ENCODE measurements at places on chromosomes 5 and 9. TPM values are rescaled to one million over a fixed set of nuclear protein-coding genes. Genes with fewer than 3 reads are reported as not detected.

The PCDHGB3 gene
- 1.2 TPM for total RNA-seq

GRCh38 chr9:77793849-77794248, 145.7 kb upstream of the GNA14 start:
- H3K27me3 ChIP-seq = no peaks in the 10 kb centered on the region
- H3K36me3 ChIP-seq = no peaks in the 10 kb centered on the region
- no peak overlapping the region for H3K4me3 ChIP-seq
- H3K27ac ChIP-seq = no peak overlapping the region

DNA sequence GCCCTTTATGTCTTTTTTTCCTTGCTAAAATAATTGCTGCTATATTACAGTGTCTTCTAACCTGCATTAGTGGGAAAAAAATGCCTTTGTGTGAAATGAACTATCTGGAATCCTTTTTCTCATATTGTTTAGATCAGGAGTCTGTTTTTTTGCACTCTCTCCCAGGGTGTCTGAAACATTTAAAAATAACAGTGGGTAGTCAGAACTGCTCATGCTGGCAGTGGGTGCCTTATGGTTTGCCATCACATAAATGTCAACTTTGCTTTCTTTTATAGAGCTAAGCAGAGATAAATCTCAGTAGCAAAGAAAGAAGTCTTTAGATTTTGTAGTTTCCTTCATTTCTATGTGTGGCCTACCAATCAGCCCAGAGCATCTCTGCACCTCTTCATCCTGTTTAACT, 347.8 kb upstream of the RGMB start:
- DNase-seq = no peak
- no peaks in the 10 kb centered on the region for H3K36me3 ChIP-seq
- H3K4me3 ChIP-seq = no peak overlapping the region
- H3K27me3 ChIP-seq = no peaks in the 10 kb centered on the region

GRCh38 chr5:140926443-140927227, 536 bp downstream of the PCDHAC1 start:
- peak overlapping the region; percentile 45 for H3K27ac ChIP-seq
- H3K4me3 ChIP-seq = peak overlapping the region; percentile 91
- peak; percentile 82 for DNase-seq

- H3K4me1 ChIP-seq = peaks cover 22% of the 10 kb centered on the region
- H3K27ac ChIP-seq = no peak overlapping the region
- no peaks in the 10 kb centered on the region for H3K36me3 ChIP-seq
- no peak for DNase-seq
- H3K27me3 ChIP-seq = no peaks in the 10 kb centered on the region
These were observed 11.8 kb upstream of the COL5A1 start for GRCh38 chr9:134629586-134630392.

DNA sequence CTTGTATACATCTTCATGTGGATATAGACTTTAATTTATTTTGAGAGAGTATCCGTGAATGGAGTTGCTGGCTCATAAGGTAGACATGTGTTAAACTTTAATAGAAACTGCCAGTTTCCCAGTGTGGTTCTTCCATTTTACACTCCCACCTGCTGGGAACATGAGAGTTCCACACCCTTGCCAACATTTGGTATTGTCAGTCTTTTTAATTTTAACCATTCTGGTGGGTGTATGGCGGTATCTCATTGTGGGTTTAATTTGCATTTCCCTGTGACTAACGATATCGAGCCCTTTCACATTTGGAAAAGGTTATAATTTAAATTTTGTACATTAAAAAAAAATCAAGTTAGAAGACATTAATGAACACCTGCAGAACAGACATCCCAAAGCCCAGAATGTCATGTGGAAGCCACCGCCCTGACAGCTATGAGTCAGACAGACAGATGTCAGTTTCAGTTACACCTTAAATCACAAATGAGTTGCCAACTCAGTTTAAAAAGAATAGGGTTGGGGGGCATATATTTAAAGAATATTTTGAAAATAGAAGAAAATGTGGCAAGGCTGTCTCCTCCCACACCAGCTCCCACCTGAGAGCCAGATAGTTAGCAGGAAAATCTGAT, 36.9 kb downstream of the ANKRD33B start:
- H3K4me1 ChIP-seq = peaks cover 44% of the 10 kb centered on the region
- H3K27ac ChIP-seq = peak overlapping the region; percentile 80
- DNase-seq = peak; percentile 78

GRCh38 chr5:26669523-26669922, 368.9 kb downstream of the CDH9 start:
- H3K27me3 ChIP-seq = no peaks in the 10 kb centered on the region
- H3K27ac ChIP-seq = no peak overlapping the region
- no peak for DNase-seq
- H3K4me3 ChIP-seq = no peak overlapping the region
- no peaks in the 10 kb centered on the region for H3K4me1 ChIP-seq
- no peaks in the 10 kb centered on the region for H3K36me3 ChIP-seq

GRCh38 chr5:6448622-6449464, at the start of gene UBE2QL1:
TSS of gene UBE2QL1 (plus strand) at chr5:6448859. CDS start at chr5:6448894, 35 bp downstream.
- no peaks in the 10 kb centered on the region for H3K36me3 ChIP-seq
- H3K4me3 ChIP-seq = peak within 1 kb of the TSS; percentile 72
- peak; percentile 66 for DNase-seq
- H3K27ac ChIP-seq = no peak within 1 kb of the TSS
- peaks cover 20% of the 10 kb centered on the region for H3K4me1 ChIP-seq

The GFI1B gene
- total RNA-seq = not detected

- H3K4me3 ChIP-seq = no peak overlapping the region
- no peak for DNase-seq
- H3K27me3 ChIP-seq = peaks cover 19% of the 10 kb centered on the region
- H3K36me3 ChIP-seq = no peaks in the 10 kb centered on the region
- no peaks in the 10 kb centered on the region for H3K4me1 ChIP-seq
- no peak overlapping the region for H3K27ac ChIP-seq
These were observed 76.1 kb downstream of the ADAMTS2 start for GRCh38 chr5:179268966-179269693.

DNA sequence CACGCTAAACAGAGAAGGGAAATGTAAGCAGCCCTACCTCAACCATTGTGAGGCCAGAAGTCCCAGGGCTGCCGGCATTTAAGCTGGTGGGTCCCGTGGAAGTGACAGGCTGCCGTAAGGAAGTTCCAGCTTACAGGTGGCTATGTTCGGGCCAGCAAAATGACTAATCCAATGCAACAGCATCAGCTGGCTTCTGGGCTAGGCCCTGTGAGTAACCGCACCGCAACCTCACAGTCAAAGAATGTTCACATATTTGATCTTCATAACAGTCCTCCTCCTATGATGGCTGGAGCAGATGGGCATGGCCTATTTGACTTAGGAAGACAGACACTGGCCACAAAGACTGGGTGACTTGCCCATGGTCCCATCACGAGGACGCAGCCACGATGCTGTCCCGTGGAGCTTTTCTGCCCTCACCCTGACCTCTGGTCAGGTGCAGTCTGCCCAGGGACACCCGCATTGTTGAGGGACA, 88.2 kb downstream of the LIFR start:
- H3K4me1 ChIP-seq = peaks cover 46% of the 10 kb centered on the region
- peak overlapping the region; percentile 43 for H3K27ac ChIP-seq
- no peaks in the 10 kb centered on the region for H3K36me3 ChIP-seq
- H3K4me3 ChIP-seq = peak overlapping the region; percentile 23
- peak; percentile 98 for DNase-seq

GRCh38 chr5:34015120-34015822, 7.4 kb upstream of the AMACR start:
- H3K36me3 ChIP-seq = no peaks in the 10 kb centered on the region
- H3K4me3 ChIP-seq = no peak overlapping the region
- no peaks in the 10 kb centered on the region for H3K27me3 ChIP-seq
- no peaks in the 10 kb centered on the region for H3K4me1 ChIP-seq
- no peak for DNase-seq

The CTNND2 gene
- 1.8 TPM for total RNA-seq

DNA sequence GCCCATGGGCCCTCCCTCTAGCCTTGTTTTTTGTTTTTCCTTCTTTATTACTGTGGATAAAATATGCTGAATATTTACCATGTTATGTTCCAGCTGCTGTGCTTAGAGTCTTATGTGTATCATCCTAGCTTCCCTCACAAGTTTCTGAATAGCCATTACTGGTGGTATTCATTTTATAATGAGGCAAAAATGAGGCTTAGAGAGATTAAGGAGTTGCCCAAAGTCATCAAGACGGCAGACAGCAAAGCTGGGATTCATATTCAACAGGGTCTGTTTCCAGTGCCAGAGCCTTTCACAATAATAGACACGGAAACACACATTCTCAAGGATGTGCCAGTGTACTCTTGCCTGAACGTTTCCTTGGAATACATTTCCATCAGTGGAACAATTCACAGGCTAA, 258.1 kb downstream of the CTNND2 start:
- H3K4me1 ChIP-seq = no peaks in the 10 kb centered on the region
- H3K36me3 ChIP-seq = no peaks in the 10 kb centered on the region

The NPM1 gene
- 2,251 TPM for total RNA-seq

DNA sequence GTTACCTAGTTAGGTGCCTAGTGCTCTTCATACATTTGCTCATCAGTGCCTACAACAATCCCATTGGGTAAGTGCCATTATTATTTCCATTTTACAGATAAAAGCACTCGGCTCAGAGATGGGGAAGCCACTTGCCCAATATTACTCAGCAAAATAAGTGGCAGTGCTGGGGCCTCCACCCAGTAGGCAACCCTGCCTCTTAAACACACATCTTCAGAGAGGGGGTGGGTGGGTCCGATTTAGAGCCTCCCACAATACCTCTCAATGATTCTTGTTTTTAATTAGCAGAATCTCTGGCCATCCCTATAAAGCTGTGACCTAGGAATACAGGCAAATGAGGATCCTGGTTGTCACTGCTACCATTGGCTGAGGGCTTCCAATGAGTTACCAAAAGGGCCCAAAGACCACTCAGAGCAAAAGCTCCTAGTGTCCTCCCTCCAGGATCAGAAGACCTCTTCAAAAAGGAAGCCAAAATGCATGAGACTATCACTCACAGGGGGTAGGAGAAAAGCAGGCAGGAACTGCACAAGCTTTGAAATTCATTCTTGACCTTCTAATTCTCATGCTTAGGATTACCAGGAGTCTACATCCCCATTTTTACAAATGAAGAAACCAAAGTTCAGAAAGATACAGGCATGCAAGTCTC, 36.1 kb upstream of the UBE2D2 start:
- no peak overlapping the region for H3K27ac ChIP-seq
- H3K4me1 ChIP-seq = no peaks in the 10 kb centered on the region
- no peak overlapping the region for H3K4me3 ChIP-seq
- H3K27me3 ChIP-seq = no peaks in the 10 kb centered on the region

GRCh38 chr5:120465436-120465961, 1.4 kb downstream of the PRR16 start:
- H3K27me3 ChIP-seq = no peaks in the 10 kb centered on the region
- DNase-seq = peak; percentile 39
- no peak overlapping the region for H3K27ac ChIP-seq
- H3K4me1 ChIP-seq = 0 out of 2 replicates have a peak, but pooled peaks cover 4% of the 10 kb centered on the region
- H3K36me3 ChIP-seq = no peaks in the 10 kb centered on the region
- H3K4me3 ChIP-seq = peak overlapping the region; percentile 71

GRCh38 chr5:131180407-131180806, 9.7 kb downstream of the LYRM7 start:
- H3K36me3 ChIP-seq = no peaks in the 10 kb centered on the region
- H3K27ac ChIP-seq = no peak overlapping the region

The BTNL9 gene
- 15.4 TPM for total RNA-seq

The OLFML2A gene
- 3.4 TPM for total RNA-seq

The GMCL2 gene
- not detected for total RNA-seq

The CCL19 gene
- total RNA-seq = not detected

DNA sequence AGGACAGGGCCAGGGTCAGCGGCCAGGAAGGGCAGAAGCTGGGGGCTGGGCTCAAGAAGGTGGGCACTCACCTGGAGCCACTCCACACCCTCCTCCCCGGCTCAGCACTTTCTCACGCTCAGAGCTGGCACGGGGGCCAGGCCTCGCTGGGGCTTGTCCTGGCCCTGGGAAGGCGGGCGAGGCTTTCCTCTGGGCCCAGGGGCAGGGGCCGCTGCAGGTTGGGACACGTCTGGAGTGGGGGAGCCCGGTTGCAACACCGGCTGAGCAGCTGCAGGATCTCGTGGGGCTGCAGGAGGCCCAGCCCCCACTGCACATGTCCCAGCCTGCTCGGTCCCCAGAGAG, 38.9 kb upstream of the EGFL7 start:
- H3K27me3 ChIP-seq = no peaks in the 10 kb centered on the region
- no peaks in the 10 kb centered on the region for H3K36me3 ChIP-seq
- H3K4me1 ChIP-seq = no peaks in the 10 kb centered on the region
- no peak overlapping the region for H3K27ac ChIP-seq
- H3K4me3 ChIP-seq = no peak overlapping the region

The EXOSC3 gene
- total RNA-seq = 125 TPM

Measured in PC-3 (cell line).